ENCODE measurements at places on chromosomes 16 and 17.

GRCh38 chr17:31854672-31855071 lies 4.4 kb downstream of the COPRS start:
- no peak for DNase-seq

- peak; percentile 51 for DNase-seq
Observed at GRCh38 chr16:11396241-11397048, 51.2 kb downstream of the RMI2 start.

GRCh38 chr16:49378816-49379215 lies 5.2 kb downstream of the C16orf78 start:
- no peak for DNase-seq

- no peak for DNase-seq
Observed at GRCh38 chr17:4209611-4210010, 54.2 kb downstream of the ANKFY1 start.

GRCh38 chr16:13873835-13874438 lies 46.0 kb upstream of the ERCC4 start:
- DNase-seq, result no peak

DNA sequence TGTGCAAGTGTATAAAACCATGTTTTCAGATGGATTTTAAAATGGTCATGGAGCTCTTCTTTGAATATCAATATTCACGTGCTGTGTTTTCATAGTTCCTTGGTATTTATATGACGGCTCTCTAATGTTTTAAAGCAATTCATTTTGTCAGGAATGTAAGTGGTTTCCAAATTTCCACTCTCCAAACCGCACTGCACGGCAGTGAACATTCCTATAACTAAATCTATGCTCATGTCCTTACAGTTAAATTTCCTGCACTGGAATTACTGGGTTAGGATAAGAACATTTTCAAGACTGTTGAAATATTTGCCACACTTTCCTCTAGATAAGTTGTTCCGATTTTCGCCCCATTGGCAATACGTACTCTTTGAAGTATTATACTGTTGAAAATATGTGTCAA lies 398.9 kb downstream of the PMP22 start:
- no peak for DNase-seq

- no peak for DNase-seq
Observed at GRCh38 chr16:31380201-31380600, 12.9 kb upstream of the ITGAD start.

GRCh38 chr16:57982385-57982784 lies 11.5 kb upstream of the CNGB1 start:
- no peak for DNase-seq

GRCh38 chr17:54814371-54814770 lies 86.3 kb upstream of the TOM1L1 start:
- no peak for DNase-seq

DNA sequence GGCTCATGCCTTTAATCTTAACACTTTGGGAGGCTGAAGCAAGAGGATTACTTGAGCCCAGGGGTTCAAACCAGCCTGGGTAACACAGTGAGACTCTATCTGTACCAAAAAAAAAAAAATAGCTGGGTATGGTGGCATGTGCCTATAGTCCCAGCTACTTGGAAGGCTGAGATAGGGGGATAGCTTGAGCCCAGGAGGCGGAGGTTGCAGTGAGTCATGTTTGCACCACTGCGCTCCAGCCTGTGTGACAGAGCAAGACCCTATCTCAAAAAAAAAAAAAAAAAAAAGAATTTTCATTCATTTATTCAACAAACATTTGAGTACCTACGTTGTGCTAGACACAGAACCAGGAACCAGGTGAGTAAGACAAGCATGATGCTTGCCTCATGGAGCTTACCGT lies 73.6 kb upstream of the MRTFB start:
- no peak for DNase-seq

DNA sequence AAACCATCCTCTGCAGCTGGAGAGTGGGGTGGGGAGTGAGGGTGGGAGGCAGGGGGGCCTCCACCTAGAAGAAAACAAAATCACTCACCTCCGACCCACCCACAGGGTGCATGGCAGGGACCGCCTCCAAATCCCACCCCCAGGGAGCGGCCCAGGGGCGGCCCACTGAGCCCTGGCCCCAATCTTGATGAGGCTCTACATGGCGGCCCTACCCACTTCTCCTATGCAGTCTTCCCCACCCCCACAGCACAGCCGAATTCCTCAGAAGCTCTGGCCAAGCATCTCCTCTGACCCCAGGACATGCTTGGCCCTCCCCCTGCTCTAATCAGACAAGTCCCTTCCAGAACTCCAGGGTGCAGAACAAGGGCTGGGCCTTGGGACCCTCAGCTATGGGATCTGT lies 18.2 kb upstream of the FASN start:
- DNase-seq, result no peak

- no peak for DNase-seq
Observed at GRCh38 chr17:63335831-63336230, 110.3 kb downstream of the CYB561 start.

GRCh38 chr17:69142175-69142802 lies 594 bp upstream of the ABCA6 start:
- DNase-seq, result no peak

GRCh38 chr17:1010586-1010985 lies 13.7 kb downstream of the TIMM22 start:
- DNase-seq, result no peak

DNA sequence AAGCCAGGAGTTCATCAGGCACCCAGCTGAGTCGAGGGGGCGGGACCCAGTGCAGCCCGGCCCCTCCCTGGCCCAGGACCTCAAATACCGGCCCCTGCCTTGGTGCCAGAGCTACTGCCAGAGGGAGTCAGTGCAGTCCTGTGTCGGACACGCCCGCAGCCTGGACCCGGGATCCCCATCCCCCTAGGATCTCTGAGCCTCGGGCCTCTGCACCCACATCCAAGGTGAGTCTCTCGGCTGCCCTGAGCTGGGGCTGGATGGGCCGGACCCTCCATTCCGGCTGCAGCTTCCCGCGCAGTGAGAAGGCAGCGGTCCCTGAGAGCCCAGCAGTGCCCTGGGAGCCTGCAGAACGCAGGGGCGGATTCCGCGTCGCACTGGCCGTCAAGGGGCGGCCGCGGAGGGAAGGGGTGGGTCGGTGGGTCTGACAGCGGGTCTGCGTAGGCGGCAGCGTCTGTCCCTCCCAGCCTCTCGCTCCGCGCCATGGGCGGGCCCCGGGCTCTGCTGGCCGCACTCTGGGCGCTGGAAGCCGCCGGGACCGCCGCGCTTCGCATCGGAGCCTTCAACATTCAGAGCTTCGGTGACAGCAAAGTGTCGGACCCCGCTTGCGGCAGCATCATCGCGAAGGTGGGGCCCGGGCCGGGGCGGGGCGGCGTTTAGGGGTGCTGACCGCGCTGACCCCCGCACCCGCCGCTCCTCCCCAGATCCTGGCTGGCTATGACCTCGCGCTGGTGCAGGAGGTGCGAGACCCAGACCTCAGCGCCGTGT lies at the start of gene DNASE1L2:
Gene DNASE1L2 (plus strand): TSS at position 108 of the 765 bp plus-strand sequence. CDS start 373 bp downstream, at position 481.
- DNase-seq, result no peak

GRCh38 chr17:63203652-63204051 lies 237.6 kb downstream of the TANC2 start:
- no peak for DNase-seq

GRCh38 chr16:1338855-1339675 lies 5.6 kb downstream of the BAIAP3 start:
- no peak for DNase-seq

DNA sequence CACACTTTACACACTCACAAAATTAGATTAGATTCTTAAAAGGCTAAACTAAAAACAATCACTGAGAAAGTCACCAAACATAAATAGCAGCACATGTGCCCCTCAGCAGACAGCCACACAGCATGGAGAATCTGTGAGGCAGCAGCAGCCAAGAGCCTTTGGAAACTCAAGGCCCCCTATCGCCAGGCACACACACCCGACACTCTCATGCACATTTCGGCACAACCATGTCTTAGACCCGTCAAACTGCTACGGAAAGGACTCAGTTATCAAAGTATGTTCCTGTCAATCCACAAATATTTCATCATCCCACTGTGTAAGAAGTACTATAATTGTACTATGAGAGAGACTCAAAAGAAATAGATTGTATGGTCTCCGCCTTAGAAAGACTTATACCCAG lies 20.9 kb downstream of the UBE2O start:
- DNase-seq, result no peak

- no peak for DNase-seq
Observed at GRCh38 chr16:3183445-3184139, 4.4 kb upstream of the OR1F1 start.

DNA sequence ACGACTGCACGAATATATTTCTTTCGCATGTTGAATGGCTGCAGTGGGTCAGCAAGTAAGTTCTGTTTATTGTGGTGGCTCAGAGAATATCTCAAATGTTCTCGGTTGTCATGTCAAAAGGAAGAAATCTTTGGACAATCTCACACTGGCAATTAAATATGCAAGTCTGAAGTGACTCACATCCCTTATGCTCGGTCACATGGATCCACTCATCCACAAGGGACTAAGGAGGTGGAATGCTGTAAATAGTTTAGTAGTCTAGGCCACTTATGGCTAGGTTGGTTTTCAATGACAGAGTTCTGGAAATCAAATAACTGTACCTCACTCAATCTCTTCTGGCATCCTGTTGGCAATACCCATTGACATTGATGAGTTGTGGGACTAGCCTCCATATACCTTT lies 33.0 kb upstream of the PMP22 start:
- no peak for DNase-seq

GRCh38 chr16:69613378-69614154 lies 47.8 kb downstream of the NFAT5 start:
- DNase-seq, result no peak

DNA sequence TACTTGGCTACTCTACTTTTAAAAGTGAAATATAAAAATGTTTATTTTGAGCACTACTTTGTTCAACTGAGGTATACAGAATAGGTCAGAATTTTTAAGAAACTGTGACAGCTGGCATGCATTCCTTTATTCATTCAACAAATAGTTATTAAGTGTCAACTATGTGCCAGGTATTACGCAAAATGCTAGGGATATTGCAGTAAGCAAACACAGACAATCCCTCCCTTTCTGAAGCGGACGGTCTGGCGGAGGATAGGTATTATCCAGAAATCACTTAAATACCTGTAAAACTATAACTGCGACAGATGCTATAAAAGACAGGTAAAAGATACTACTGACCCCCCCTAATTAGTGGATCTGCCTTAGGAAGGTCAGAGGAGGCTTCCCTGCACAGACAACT lies 26.1 kb downstream of the METTL16 start:
- DNase-seq, result no peak

DNA sequence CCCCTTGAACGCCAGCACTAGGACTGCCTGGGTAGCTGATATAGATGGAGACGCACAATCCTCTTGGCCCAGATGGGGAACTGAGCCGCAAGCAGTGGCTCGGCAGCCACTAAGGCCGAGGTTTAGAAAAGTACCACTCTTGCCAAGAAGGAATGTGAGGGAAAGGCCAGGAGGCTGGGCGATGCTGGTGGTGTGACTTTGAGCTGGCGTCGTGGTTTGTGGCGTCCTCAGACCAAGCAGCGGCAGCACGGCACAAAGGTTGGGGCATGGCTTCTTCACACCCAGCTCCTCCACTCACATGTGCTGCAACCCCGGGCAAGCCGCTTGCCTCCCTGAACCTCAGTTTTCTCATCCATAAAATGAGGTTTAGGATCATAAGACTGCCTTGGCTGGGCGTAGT lies 15.6 kb downstream of the DCAKD start:
- DNase-seq, result no peak

DNA sequence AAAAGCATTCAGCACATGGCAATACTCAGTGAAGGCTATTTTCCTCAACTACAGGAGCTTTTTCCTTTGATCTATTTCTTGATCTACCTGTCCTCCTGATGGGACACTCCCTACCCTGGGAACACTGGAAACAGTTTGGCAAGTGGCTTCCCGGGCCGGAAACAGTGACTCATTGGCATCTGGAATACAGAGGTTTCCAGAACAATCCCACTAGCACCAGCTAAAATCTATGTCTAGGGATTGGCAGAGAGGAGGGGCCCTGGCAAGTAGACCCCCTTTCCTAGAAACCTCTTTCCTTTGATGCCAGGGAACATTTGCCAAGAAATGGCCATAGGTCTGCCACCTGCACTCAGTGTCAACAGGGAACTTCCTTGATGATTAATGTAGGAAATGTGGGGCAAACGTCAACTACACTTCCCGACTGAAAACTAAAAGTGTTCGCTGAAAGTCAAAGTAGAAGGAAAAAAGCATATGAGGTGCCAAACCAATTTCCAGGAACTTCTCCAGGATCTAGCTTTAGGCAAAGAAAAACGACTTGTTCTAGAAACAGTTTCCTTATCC lies 30.4 kb upstream of the FBXW10B start:
- DNase-seq, result no peak

- no peak for DNase-seq
Observed at GRCh38 chr16:23408823-23409298, 44.1 kb downstream of the COG7 start.

- peak; percentile 33 for DNase-seq
Observed at GRCh38 chr17:19724501-19725420, 8.4 kb upstream of the SLC47A2 start.

- DNase-seq, result no peak
Observed at GRCh38 chr17:66542129-66542966, 239.9 kb downstream of the PRKCA start.

GRCh38 chr16:8493972-8494371 lies 96.3 kb downstream of the TMEM114 start:
- DNase-seq, result no peak

GRCh38 chr16:47036201-47036600 lies 62.7 kb upstream of the DNAJA2 start:
- no peak for DNase-seq

- DNase-seq, result no peak
Observed at GRCh38 chr17:20066253-20066652, 57.1 kb downstream of the SPECC1 start.

- no peak for DNase-seq
Observed at GRCh38 chr16:3089717-3090592, 9.1 kb downstream of the ZSCAN10 start.

DNA sequence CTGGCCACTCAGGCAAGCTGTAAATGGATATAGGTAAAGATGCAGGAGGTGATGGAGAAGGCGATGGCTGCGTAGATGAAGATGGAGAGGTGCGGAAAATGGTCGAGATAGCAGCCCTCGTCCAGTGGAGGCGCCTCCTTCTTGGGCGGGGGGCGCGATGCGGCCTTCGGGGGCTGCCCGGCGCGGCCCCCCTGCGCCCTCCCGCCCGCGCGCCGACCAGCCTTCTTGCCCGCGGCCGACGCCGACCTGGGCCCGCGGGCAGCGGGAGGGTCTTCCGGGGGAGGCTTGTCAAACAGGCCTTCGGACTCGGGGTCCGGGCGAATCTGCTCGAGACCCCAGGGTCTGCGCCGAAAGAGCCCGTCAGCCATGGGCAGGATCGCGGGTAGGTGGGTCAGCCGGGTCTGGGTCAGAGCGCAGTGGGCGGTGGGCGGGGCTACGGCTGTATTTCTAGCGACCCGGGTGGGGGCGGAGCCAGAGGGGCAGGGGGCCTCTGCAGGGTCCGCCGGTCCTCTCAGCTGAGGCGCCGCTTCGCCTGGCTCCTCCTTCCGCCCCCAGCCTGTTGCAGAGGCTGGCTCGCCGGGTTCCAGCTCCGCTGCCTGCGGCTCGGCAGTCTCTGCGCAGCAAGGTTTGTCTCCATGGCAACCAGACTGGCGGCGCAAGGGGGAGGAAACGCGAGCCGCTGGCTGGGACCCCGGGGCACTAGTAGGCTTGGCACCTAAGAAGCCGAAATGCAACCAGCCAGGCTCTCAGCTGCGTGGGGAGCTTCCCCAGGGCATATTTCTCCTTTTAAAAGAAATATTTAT lies 14.4 kb downstream of the MIS12 start:
- DNase-seq, result peak; percentile 60

GRCh38 chr17:64028874-64029464 lies 8.5 kb upstream of the ICAM2 start:
- DNase-seq, result peak; percentile 70

- DNase-seq, result peak; percentile 55
Observed at GRCh38 chr16:10737068-10737625, 6.5 kb upstream of the NUBP1 start.

- no peak for DNase-seq
Observed at GRCh38 chr17:5592382-5592781, 8.1 kb upstream of the NLRP1 start.

Data from activated CD4-positive, alpha-beta T cell treated with anti-CD3 and anti-CD28 coated beads for 4 hours (primary cell).